ENCODE measurements at places on chromosomes 5 and 9.

- peak; percentile 33 for DNase-seq
Observed at GRCh38 chr9:136995772-136996311, 526 bp downstream of the CLIC3 start.

DNA sequence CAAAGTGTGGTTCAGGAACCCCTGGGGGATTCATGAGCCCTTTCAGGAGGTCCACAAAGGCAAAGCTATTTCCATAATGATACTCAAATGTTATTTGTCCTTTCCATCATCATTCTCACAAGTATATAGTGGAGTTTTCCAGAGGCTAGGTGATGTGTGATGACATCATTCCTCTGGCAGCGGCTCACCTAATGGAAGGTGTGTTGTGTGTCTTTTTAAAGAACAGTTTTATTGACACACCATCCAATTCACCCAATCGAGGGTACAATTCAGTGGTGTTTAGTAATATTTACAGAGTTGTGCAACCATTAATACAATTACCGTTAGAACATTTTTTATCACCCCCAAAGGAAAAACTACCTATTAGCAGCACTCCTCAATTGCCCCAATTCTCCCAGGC, 9.7 kb downstream of the NANS start:
- no peak for DNase-seq

- DNase-seq, result no peak
Observed at GRCh38 chr5:77850536-77851175, 74.5 kb upstream of the TBCA start.

DNA sequence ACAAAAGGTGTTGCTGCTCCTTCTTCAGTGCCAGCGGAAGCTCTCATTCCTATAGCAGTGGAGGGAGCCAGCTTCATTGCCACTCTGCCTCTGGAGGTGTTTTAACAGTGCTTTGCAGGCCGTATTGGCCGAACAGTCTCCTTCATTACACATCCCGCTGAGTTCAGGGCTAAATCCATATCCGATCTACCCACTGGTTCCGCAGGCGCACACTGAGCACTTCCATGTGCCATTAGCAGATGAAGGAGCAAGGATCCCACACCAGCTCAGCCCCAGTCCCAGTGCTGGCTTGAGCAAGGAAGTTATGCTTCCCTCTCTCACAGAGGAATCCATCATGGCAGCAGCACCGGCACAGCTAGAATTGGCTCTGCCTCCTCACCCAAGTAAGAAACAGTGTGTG, 121.2 kb upstream of the IRX2 start:
- DNase-seq, result no peak

All from MCF 10A (cell line).